ENCODE measurements at places on chromosomes 4 and X. TPM values are rescaled to one million over a fixed set of nuclear protein-coding genes. Genes with fewer than 3 reads are reported as not detected.

- H3K4me3 ChIP-seq = no peak overlapping the region
- no peaks in the 10 kb centered on the region for H3K4me1 ChIP-seq
- DNase-seq = no peak
- H3K36me3 ChIP-seq = no peaks in the 10 kb centered on the region
These were observed 123.1 kb upstream of the GPM6A start for GRCh38 chr4:175935016-175935661.

Gene C4orf51
- not detected for total RNA-seq

Gene NXF2B
- total RNA-seq = not detected

DNA sequence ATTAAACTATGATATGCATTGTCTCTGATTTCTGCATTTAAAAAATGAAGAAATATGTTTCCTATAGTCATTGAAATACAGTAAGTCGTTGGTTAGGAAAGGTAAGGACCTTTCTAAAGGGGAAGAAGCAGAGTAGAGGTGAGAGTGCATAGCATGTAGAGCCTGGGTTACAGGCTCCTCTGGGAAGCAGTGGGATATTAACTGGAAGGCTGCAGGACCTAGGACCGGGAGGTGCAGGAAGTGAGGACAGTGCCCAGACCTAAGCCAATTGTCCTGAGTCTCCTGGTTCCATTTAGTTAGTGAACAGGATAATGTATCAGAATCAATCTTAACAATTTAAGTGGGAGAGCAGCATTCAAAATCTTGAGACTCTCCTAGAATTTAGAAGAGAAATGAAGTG is 237.1 kb upstream of the NUDT6 start:
- H3K27ac ChIP-seq = no peak overlapping the region
- no peak overlapping the region for H3K4me3 ChIP-seq
- DNase-seq = no peak
- H3K27me3 ChIP-seq = no peaks in the 10 kb centered on the region
- H3K36me3 ChIP-seq = no peaks in the 10 kb centered on the region

- peaks cover 90% of the 10 kb centered on the region for H3K36me3 ChIP-seq
- no peak overlapping the region for H3K4me3 ChIP-seq
- no peak for DNase-seq
- H3K27ac ChIP-seq = no peak overlapping the region
- H3K27me3 ChIP-seq = no peaks in the 10 kb centered on the region
These were observed 27.5 kb downstream of the UBE2D3 start for GRCh38 chr4:102799816-102800215.

Gene SLC26A1
- not detected for total RNA-seq

DNA sequence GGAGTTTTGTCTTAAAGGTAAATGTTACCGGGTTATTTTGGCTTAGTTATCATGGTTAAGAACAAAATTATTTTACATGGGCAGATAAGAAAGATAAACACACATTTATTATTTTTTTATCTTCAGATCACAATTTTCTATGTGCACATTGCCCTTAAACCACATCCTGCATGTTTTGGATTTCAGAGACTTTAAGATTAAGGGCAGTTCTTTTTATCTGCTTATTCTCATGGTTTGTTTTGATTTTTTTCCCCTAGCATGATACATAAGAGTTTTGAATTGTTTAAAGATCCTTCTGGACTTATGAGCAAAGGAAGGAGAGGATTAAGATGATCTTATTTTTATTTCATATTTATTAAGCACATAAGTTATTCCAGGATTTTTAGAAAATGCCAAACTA is 190.1 kb upstream of the BMP3 start:
- H3K4me1 ChIP-seq = no peaks in the 10 kb centered on the region
- DNase-seq = no peak
- H3K36me3 ChIP-seq = no peaks in the 10 kb centered on the region
- no peaks in the 10 kb centered on the region for H3K27me3 ChIP-seq
- H3K27ac ChIP-seq = no peak overlapping the region

- no peak for DNase-seq
- H3K36me3 ChIP-seq = no peaks in the 10 kb centered on the region
- H3K27ac ChIP-seq = peak overlapping the region; percentile 90
- H3K4me1 ChIP-seq = peaks cover 35% of the 10 kb centered on the region
These were observed 651.1 kb downstream of the ANKRD50 start for GRCh38 chr4:124061413-124061812.

- H3K36me3 ChIP-seq = no peaks in the 10 kb centered on the region
- H3K27me3 ChIP-seq = no peaks in the 10 kb centered on the region
- no peak overlapping the region for H3K4me3 ChIP-seq
- H3K4me1 ChIP-seq = no peaks in the 10 kb centered on the region
- no peak overlapping the region for H3K27ac ChIP-seq
These were observed 136.1 kb downstream of the MSL3 start for GRCh38 chrX:11893933-11894710.

Gene IDH3G
- total RNA-seq = 72.5 TPM

- peaks cover 72% of the 10 kb centered on the region for H3K27me3 ChIP-seq
- no peaks in the 10 kb centered on the region for H3K36me3 ChIP-seq
- no peak overlapping the region for H3K27ac ChIP-seq
These were observed 107.5 kb upstream of the RPL34 start for GRCh38 chr4:108512615-108513505.

Gene RPS6KA6
- total RNA-seq = 0.41 TPM

- no peak overlapping the region for H3K4me3 ChIP-seq
- no peak for DNase-seq
- H3K36me3 ChIP-seq = no peaks in the 10 kb centered on the region
- no peaks in the 10 kb centered on the region for H3K4me1 ChIP-seq
These were observed 30.0 kb downstream of the FAM9C start for GRCh38 chrX:13014111-13015096.

- H3K4me3 ChIP-seq = no peak overlapping the region
- H3K27ac ChIP-seq = no peak overlapping the region
- H3K36me3 ChIP-seq = no peaks in the 10 kb centered on the region
- H3K4me1 ChIP-seq = peaks cover 25% of the 10 kb centered on the region
- H3K27me3 ChIP-seq = peaks cover 100% of the 10 kb centered on the region
These were observed 9.8 kb downstream of the NKX3-2 start for GRCh38 chr4:13534344-13535063.

- H3K27ac ChIP-seq = no peak overlapping the region
- H3K4me3 ChIP-seq = no peak overlapping the region
- no peaks in the 10 kb centered on the region for H3K36me3 ChIP-seq
These were observed 184.3 kb downstream of the NAA11 start for GRCh38 chr4:79141530-79141929.

Gene REPS2
- 7.6 TPM for total RNA-seq

GRCh38 chr4:150305995-150306394 is 227.8 kb downstream of the DCLK2 start:
- H3K27ac ChIP-seq = no peak overlapping the region
- H3K4me1 ChIP-seq = peaks cover 10% of the 10 kb centered on the region
- H3K36me3 ChIP-seq = no peaks in the 10 kb centered on the region
- DNase-seq = no peak

DNA sequence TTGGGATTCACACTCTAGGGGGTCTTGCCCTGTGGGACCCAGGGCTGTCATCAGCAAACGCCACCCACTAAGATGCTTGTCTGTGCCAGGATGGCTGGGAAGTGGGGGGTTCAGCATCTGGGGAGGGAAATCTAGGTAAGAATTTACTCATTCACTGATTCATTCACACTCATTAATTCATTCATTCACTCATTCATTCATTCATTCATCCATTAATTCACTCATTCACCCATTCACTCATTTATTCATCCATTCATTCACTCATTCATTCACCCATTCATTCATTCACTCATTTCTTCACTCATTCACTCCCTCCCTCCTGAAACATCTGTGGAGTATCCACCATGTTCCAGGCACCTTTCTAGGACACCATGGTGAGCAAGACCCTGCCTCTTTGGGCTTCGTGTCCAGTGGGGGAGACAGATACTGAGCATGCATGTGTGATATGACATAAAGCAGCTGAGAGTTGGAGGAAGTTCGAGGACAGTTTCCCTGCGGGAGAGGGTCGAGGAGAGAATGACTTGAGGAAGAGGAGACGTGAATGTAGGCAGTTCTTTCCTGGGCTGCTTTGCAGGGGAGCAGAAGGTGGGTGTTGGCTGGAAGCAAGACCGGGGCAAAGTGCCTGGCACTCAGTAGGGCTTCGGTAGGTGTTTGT is 90.6 kb downstream of the SORCS2 start:
- H3K27me3 ChIP-seq = peaks cover 14% of the 10 kb centered on the region
- DNase-seq = no peak
- H3K36me3 ChIP-seq = no peaks in the 10 kb centered on the region
- no peaks in the 10 kb centered on the region for H3K4me1 ChIP-seq

GRCh38 chr4:83855044-83855443 is 319.1 kb downstream of the GPAT3 start:
- H3K4me3 ChIP-seq = no peak overlapping the region
- H3K27ac ChIP-seq = no peak overlapping the region
- H3K27me3 ChIP-seq = peaks cover 14% of the 10 kb centered on the region
- DNase-seq = no peak

DNA sequence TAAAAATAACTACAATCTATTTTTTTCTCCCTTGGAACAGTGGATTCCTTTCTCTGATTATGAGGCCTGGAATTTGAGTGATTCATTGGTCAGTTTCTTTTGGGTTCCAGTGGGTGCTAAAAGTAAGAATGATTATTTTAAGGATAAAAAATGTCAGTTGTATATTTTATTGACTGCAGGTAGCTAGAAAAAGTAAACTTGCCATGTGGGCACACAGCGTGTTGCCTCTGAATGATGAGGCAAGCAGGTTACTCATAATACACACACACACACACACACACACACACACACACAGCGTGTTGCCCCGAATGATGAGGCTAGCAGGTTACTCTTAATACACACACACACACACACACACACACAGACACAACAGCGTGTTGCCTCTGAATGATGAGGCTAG is 13.8 kb downstream of the GALNT7 start:
- peaks cover 20% of the 10 kb centered on the region for H3K4me1 ChIP-seq
- no peak overlapping the region for H3K4me3 ChIP-seq
- H3K27me3 ChIP-seq = no peaks in the 10 kb centered on the region
- DNase-seq = no peak
- H3K27ac ChIP-seq = no peak overlapping the region

DNA sequence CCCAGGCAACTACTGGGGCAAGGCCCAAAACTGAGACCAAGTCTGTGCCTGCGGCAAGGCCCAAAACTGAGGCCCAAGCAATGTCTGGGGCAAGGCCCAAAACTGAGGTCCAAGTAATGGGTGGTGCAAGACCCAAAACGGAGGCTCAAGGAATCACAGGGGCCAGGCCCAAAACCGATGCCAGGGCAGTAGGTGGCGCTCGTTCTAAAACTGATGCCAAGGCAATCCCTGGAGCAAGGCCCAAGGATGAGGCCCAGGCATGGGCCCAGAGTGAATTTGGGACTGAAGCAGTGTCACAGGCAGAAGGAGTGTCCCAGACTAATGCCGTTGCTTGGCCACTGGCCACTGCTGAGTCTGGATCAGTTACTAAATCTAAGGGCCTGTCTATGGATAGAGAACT is 2.7 kb downstream of the GPRASP2 start:
- H3K4me1 ChIP-seq = peaks cover 3% of the 10 kb centered on the region
- no peak overlapping the region for H3K4me3 ChIP-seq
- H3K36me3 ChIP-seq = no peaks in the 10 kb centered on the region
- DNase-seq = no peak
- H3K27me3 ChIP-seq = no peaks in the 10 kb centered on the region
- no peak overlapping the region for H3K27ac ChIP-seq

GRCh38 chr4:141021397-141022110 is 111.7 kb downstream of the RNF150 start:
- no peaks in the 10 kb centered on the region for H3K27me3 ChIP-seq
- peaks cover 59% of the 10 kb centered on the region for H3K4me1 ChIP-seq
- peak overlapping the region; percentile 71 for H3K27ac ChIP-seq
- no peak overlapping the region for H3K4me3 ChIP-seq

Gene USP51
- 1.4 TPM for total RNA-seq

- H3K27ac ChIP-seq = peak overlapping the region; percentile 47
- H3K27me3 ChIP-seq = peaks cover 5% of the 10 kb centered on the region
- no peaks in the 10 kb centered on the region for H3K36me3 ChIP-seq
- no peak for DNase-seq
- H3K4me3 ChIP-seq = no peak overlapping the region
These were observed 111.9 kb upstream of the GALNT7 start for GRCh38 chr4:173056710-173057109.

Gene DRD5
- total RNA-seq = not detected

DNA sequence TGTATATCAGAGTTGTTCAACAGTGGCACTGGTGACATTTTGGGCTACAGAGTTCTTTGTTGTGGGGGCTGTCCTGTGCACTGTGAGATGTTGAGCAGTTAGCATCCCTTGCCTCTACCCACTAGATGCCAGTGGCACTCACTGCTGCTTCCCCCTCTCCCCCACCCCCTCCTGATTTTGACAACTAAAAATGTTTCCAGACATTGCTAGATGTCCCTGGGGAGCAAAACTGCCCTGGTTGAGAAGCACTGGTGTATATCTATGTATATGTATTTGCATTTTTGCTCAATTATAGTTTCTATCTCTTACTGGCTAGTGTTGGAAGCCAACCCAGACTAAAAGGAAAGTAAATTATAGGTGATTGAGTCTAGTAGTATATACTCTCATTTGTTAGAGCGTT is 2.4 kb downstream of the TMEM131L start:
- no peaks in the 10 kb centered on the region for H3K36me3 ChIP-seq
- H3K27me3 ChIP-seq = no peaks in the 10 kb centered on the region
- H3K27ac ChIP-seq = peak overlapping the region; percentile 24
- peak overlapping the region; percentile 93 for H3K4me3 ChIP-seq
- no peak for DNase-seq

- no peaks in the 10 kb centered on the region for H3K4me1 ChIP-seq
- H3K4me3 ChIP-seq = no peak overlapping the region
- no peaks in the 10 kb centered on the region for H3K36me3 ChIP-seq
- no peak for DNase-seq
These were observed 171.0 kb upstream of the RPS6KA3 start for GRCh38 chrX:20437683-20438082.

DNA sequence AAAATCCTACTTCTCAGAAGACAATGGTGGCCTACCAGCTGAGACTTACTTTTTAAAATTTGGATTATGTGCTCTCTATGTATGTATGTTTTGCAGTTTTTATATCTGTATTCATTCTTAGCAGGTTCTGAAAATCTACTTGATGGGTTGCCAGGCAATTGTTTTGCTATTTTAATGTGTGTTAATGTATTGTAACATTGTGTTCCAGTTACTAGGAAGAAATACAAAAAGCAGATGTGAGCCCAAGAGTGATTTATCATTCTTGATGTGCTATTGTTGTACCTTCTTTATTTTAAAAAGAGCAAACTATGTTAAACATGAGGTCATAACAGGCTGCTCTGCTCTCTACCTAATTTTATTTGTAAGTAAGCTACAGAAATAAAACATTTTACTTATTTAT is 81.9 kb downstream of the REPS2 start:
- no peaks in the 10 kb centered on the region for H3K27me3 ChIP-seq
- H3K36me3 ChIP-seq = no peaks in the 10 kb centered on the region
- DNase-seq = no peak
- no peak overlapping the region for H3K4me3 ChIP-seq

DNA sequence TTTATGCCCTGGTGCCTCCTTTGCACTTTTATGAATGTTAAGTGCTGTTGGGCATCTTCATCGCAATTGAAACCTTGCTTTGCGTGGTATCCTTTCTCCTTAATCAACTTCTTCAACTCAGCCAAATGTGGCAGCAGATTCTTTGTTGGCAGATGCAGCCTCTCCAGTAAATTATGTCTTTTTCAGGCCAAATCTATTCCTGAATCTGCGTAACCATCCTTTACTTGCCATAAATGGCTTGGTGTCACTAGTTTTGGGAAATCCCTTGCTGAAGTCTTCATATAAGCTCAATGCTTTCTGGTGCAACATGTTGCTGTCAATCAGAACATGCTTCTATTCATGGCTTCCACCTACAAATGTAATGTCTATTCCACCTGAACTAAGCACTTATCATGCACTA is 457.5 kb downstream of the FGF13 start:
- H3K4me1 ChIP-seq = no peaks in the 10 kb centered on the region
- H3K4me3 ChIP-seq = no peak overlapping the region
- no peaks in the 10 kb centered on the region for H3K27me3 ChIP-seq
- no peak for DNase-seq
- no peak overlapping the region for H3K27ac ChIP-seq
- H3K36me3 ChIP-seq = no peaks in the 10 kb centered on the region

Data from left ventricle myocardium inferior (tissue), 1 donor.